PC-9 (cell line): ENCODE measurements at places on chromosomes 11 and 22. TPM values are rescaled to one million over a fixed set of nuclear protein-coding genes. Genes with fewer than 3 reads are reported as not detected.

Gene CHRNA10
- 1.2 and 1.9 TPM in 2 replicates for total RNA-seq

Gene MRGPRX3
- total RNA-seq = not detected in 2 replicates

- DNase-seq = no peak
- no peak overlapping the region for H3K27ac ChIP-seq
- H3K4me1 ChIP-seq = peaks cover 16% of the 10 kb centered on the region
These were observed 782 bp upstream of the TTC12 start for GRCh38 chr11:113313601-113314000.

DNA sequence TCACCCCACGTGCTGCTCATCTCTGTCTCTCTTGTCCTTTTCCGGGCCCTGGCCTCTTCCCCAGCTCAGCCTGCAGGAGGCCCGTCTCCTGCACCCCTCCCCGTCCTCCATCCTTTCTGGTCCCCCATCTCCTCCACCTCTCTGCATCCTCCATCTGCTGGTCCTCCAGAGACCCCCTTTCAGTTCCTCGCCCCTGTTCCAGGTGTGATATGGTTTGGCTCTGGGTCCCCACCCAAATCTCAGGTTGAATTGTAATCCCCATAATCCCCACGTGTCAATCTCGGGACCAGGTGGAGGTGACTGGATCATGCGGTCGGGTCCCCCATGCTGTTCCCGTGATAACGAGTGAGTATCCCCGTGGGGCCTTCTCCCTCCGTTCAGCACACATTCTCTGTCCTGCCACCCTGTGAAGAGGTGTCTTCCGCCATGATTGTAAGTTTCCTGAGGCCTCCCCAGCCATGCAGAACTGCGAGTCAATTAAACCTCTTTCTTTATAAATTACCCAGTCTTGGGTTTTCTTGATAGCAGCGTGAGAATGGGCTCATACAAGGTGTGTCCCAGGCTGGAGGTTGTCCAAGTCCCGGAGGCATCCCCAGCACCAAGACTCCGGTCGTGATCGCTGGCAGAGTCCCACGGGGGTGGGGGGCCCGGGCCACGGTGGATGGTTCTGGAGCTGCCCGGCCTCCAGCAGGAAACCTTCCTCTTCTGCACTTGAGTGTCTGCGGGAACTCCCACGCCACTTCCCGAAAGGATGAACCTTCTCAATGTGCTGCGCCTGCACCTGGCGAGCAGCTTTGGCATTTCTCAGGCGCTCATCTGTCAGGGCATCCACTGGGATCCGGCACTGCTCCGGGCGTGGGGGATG is 29.0 kb upstream of the TOLLIP start:
- H3K4me3 ChIP-seq = no peak overlapping the region
- no peaks in the 10 kb centered on the region for H3K27me3 ChIP-seq
- peaks cover 9% of the 10 kb centered on the region for H3K4me1 ChIP-seq
- no peak for DNase-seq
- no peak overlapping the region for H3K27ac ChIP-seq
